ENCODE measurements at places on chromosomes 4 and X.
A peak's percentile ranks its signal among the peaks of the same experiment; 100 is the strongest.

GRCh38 chr4:85029453-85029852 lies 63.0 kb upstream of the WDFY3 start:
- no peak for DNase-seq

- no peak for DNase-seq
These were observed 73.9 kb upstream of the MED14 start for GRCh38 chrX:40809210-40809609.

- peak; percentile 76 for DNase-seq
These were observed at the start of gene INTS6L for GRCh38 chrX:135520553-135521404. INTS6L (plus strand) TSS chrX:135520660; CDS start chrX:135520993, 333 bp downstream.

- no peak for DNase-seq
These were observed 446.3 kb upstream of the GNPDA2 start for GRCh38 chr4:45172636-45173035.

- DNase-seq: no peak
These were observed 316.1 kb upstream of the ZFP42 start for GRCh38 chr4:187679450-187679849.

- no peak for DNase-seq
These were observed 46.9 kb downstream of the SMIM31 start for GRCh38 chr4:164800786-164801185.

DNA sequence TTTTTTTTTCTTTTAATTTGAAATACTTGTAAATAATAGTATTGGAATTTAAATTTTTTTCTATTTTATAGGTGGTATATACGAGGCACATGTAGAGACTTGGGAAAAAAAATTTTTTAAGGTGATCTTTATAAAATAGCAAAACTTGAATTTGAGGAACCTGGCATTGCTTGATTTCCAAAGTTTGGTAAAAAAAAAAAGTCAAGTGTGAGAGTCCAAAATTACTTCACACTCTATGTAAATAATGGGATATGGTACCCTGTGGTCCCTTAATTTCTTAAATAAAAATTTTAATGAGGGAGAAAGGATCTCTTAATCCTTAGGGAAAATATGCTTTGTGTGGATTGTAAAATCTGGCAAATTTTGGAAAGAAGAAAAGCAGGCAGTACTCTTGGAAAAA lies 19.0 kb downstream of the SPRY1 start:
- DNase-seq: no peak

- peak; percentile 49 for DNase-seq
These were observed 1.7 kb upstream of the FGFRL1 start for GRCh38 chr4:1009542-1010394.

DNA sequence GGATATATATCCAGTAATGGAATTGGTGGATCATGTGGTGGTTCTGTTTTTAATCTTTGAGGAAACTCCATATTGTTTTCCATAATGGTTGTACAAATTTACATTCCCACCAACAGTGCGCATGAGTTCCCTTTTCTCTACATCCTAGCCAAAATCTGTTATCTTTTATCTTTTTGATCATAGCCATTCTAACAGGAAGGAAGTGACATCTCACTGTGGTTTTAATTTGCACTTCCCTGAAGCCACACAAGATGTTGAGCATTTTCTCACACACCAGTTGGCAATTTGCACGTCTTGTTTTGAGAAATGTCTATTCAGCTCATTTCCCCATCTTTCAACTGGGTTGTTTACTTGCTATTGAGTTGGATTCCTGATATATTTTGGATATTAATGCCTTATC lies 194.9 kb downstream of the CBLL2 start:
- DNase-seq: no peak

- no peak for DNase-seq
These were observed 37.4 kb downstream of the GPR143 start for GRCh38 chrX:9728261-9728660.

DNA sequence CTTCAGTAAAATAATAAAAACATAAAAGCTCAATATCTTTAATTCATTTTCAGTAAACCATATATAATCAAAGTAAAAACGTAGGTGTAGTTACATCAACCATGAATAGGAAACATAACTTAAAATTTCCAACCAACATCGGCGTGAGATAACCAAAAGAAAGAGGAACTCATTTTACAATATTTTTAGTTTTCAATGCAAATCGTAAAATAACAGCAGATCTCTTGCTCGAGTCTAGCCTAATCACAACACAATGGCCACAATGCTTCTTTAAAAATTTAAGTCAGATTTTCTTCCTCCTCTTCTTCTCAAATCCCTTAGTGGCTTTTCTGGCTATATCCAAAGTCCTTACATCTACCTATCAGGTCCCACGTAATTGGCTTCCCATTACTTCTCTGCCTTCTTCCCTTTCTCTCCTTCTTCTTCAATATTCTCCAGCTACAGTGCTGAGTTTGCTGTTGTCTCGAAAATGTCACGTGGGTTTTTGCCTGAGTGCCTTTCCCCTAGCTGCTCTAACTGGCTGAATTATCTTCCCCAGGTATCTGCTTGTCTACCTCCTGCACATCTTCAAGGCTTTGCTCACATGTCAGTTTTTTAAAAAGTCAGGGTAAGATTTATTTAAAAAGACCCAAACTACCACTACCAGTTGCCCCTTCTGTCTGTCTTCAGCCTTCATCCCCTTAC lies 90.9 kb upstream of the BANK1 start:
- DNase-seq: no peak

DNA sequence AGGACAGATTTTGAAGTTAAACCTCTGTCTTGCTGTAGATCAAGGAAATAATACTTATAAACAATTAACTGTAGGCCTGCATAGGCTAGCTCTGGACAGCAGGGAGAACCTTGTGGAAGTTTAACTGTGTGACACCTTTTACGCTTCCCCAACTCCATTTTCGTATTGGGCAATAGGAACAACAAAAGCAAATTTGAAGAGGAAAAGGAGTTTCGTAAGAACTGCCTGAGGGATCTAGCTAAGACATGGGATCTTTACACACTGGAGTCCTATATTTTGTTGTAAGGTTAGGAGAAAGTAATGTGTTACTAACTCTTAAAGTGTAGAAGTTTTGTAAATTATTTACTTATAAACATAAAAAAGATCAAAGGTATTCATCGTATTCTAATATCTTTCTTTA lies 324.9 kb upstream of the CASK start:
- DNase-seq: no peak

- DNase-seq: no peak
These were observed 6.5 kb downstream of the CRLF2 start for GRCh38 chrX:1205681-1206611.

DNA sequence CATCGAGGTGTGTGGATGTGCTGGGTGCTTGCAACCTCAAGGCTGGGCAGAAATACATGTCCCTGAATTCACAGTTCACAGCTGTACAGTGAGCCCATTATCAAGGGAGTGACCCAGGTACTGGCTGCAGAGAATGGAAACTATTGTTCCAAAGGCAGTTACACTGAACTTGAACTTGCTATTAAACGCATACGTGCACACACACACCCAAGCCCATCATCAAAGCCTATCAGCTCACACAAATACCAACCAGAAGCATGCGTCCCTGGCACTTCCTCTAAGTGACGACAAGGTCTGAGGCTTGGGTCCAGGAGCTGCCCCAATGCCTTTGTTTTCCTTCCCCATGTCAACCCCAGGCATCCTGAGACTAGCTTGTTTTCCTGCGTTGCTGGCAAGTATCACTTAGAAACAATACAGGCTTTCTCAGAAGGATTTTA lies 88.6 kb downstream of the IRF2 start:
- DNase-seq: no peak

DNA sequence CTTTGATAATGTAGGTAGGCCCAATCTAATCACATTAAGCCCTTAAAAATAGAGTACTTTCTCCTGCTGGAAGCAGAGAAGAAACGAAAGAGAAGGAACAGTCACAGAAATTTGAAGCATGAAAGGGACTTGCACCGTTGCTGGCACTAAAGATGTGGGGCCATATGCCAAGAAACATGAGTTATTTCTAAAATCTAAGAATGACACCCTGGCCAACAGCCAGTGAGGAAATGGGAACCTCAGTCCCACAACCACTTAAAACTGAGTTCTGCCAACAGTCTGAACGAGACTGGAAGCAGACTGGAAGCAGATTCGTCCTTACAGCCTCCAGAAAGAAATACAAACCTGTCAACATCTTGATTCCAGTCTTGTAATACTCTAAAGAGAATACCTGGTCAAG lies 70.1 kb downstream of the CENPC start:
- DNase-seq: no peak

- DNase-seq: no peak
These were observed 21.6 kb upstream of the C4orf54 start for GRCh38 chr4:99679204-99679603.

GRCh38 chrX:31603411-31604120 lies 531.7 kb upstream of the FTHL17 start:
- DNase-seq: no peak

- DNase-seq: no peak
These were observed 577.2 kb upstream of the HTR2C start for GRCh38 chrX:114006664-114007063.

DNA sequence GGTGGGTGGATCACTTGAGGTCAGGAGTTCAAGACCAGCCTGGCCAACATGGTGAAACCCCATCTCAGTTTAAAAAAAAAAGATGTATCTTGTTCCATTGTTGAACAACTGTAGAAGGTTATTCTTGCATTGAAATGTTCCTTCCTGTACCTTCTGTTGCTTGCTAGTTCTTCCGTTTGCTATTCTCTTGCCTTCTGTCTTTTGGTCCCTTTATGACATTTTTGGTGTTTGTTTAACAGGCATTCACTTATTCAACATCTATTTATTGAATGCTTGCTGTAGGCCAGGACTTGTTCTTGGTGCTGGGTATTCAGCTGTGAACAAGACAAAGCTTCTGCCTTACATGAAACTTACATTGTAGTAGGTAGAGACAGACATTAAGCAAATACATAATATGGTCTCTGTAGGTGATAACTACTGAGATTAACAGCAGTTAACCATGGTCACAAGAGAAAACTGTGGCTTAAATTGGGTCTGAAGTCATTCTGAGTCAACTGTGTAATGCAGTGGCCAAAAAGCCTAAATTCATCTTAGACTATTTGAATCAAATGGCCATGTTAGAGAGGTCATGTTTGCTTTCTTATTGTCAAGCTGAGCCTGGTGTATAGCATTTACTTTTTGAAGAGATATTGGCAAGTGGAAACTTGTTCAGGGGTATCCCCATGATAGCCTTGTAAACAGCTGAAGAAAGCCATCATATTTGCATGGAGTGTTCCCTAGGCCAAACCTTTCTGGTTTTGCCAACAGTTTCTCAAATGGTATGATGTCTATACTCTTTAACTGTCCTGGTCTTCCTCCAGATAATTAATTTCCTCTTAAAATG lies 35.6 kb downstream of the GAB1 start:
- no peak for DNase-seq

DNA sequence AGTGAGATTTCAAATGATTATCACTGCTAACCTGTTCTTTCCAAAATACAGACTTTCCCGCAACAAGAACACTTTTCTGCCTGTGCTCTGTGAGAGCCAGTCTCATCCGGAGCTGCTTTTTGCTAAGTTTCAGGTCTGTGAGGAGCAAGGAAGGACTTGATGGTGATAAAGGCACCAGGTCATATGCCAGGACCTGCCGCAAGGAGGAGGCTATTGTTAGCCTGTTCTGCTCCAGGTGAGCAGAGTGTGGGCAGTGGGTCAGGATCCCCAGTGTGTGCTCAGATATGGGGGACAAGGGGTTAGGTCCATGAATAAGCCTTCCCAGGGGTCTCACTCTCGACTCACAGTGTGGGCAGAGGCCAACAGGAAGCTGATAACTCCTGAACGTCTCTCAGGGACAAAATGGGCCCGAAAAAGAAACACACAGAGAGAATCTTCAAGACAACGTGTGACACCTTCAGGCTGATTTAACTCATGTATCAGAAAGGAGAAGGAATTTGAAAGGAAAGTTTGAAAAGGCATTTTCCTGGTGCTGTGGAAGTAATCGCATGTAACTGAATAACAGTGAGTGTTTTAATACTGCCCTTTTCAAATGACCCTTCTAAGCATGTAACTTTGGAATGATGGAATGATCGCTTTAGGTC lies 57.7 kb upstream of the PDLIM3 start:
- DNase-seq: no peak

- DNase-seq: no peak
These were observed 710 bp downstream of the CLDN24 start for GRCh38 chr4:183321516-183321915.

DNA sequence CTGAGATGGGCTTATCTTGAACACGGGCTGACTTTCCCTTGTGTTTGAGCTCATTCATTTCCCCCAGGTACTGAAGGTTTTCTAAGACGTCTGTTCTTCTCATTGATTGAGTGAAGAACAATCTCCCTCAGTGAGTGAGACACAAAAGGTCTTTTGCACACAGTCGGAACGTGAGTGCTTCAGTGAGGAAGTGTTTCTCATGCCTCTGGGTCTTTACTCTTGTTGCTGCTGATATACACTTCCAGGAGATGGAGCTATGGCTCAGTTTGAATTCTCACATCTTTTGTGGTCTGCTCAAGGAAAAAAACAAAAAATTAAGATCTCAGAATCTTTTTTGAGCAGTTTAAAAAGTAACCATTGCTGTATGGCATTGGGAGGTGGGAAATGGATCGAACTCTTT lies 981.9 kb upstream of the TENM3 start:
- no peak for DNase-seq

GRCh38 chr4:114464726-114465272 lies 133.8 kb upstream of the UGT8 start:
- DNase-seq: no peak

DNA sequence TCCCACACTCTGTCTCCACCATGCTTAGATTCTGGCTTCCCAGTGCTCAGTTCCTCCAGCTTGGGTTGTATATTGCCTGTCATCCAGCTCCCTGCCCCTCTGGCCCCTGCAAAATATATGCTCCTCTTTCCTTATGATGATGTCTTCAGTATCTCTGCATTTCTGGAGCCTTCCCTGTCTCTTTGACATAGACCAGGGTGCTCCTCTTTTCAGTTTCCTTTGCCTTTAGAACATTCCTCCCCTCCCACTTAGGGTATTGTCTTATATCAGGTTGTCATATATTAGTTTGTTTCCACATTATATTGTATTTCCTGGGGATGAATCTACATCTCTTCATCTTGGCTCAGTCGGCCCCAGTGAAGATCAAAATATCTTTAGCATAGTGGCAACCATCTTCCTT lies 526.4 kb downstream of the MID1IP1 start:
- no peak for DNase-seq

DNA sequence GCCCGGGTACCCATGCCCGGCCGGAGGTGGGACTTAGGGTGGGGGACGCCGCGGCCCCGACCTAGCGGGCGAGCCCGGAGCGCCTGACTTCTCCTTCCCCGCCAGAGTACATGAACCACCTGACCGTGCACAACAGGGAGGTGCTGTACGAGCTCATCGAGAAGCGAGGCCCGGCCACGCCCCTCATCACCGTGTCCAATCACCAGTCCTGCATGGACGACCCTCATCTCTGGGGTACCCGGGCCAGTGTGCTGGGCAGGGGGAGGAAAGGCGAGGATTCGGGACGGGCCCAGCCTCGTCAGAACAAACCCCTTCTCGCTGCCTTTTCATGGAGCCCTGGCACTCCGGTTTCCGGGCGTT lies 622 bp downstream of the TAFAZZIN start:
- DNase-seq: no peak

- DNase-seq: no peak
These were observed 14.7 kb downstream of the FGFRL1 start for GRCh38 chr4:1026115-1026514.

DNA sequence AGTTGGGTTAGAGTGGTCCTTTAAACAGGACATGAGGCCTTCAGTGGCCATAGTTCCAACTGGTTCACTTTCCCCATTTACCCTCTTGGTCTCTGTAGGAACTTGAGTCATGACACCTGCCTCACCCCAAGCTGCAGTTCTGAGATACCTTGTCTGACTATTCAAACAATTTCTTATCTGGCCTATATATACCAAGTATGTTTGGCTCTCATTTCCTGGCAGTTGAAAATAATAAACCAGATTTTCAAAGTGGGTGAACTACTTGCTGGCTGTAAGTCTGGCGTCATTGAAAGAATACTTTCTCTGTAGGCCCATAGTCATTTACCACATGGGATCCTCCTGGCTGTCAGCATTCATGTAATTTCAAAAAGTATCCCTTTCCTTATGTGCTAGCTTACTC lies 228.8 kb downstream of the SHROOM3 start:
- DNase-seq: no peak

Data from activated CD4-positive, alpha-beta T cell treated with anti-CD3 and anti-CD28 coated beads, Interleukin-2, amount 50 U/mL, for 24 hours (primary cell).